ENCODE measurements at places on chromosomes 16 and 17.
A peak's percentile ranks its signal among the peaks of the same experiment; 100 is the strongest.

GRCh38 chr17:61048376-61049106 is 351.1 kb upstream of the TBX2 start:
- no peak for DNase-seq

DNA sequence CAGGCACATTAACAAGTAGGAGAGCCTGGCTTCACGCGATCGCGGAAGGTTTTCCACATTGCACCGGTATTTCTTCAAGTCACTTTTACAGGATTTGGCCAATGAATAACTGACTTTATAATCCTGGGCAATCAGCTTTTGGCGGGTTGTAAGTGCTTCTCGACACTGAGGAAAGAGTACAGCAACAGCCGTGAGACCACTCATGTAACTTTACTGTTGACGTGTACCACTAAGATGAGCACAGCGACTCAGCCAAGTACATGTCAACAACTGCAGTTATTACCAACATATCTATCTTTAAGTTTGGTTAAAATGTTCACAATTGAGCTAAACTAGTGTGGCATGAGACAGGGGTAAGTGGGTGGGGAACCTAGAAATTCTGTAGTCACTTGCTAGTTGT is 71.7 kb upstream of the CLEC18B start:
- DNase-seq: no peak

DNA sequence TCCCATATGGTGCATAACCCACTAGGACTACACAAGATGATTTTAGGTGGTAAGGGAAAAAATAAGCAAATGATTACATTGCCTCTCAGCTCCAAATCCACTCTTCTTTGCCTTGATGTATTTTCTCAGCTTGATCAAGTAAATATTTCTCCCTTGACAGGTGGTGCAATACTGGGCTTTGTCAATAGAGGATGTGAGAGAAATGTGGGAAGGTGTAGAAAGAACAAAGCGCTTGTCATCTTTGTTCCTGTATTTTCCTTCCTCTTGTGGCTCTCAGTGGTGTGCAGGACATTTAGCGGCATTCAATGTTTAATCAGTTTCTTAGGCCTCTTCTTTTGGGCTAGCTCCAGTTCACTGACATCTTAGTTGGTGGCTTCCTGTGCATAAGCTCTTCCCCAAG is 1165.8 kb upstream of the GOT2 start:
- no peak for DNase-seq

DNA sequence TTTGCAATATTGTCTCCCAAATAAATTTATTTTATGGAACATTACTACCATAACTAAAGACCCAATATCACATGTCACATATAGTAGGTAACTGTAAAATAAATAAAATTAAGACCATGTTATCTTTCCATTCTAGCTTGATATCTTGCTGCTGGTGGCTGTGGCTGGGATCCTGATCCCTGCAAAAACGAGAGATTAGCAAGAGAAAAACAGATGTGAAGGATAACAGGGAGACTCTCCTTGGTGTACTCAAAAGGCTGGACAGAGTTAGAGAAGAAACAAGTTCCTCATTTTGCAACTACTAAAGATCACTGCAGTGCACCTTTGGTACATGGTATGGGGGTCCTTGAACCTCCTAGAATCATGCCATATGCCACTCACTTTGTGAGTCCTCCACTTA is 49.7 kb downstream of the ARHGAP27 start:
- DNase-seq: no peak

- no peak for DNase-seq
These were observed 69.4 kb upstream of the NKD1 start for GRCh38 chr16:50478773-50479149.

DNA sequence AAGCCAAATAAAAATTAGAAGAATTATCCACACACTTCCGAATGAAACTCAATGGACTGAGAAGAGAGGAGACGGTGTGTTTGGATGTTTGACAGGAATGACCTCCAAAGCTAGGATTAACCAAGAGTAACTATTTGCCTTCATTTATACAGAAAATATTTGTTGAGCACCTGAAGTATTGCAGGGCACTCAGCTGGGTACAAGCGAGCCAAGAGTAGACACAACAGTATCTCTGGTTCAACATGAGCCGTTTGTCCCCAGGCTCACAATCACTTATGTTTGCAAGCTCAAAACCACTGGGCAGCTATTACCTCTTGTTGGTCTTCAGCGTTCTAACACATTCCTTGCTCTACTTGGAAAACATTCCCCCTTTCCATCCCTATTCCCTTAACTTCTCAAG is 38.8 kb downstream of the MAF start:
- DNase-seq: no peak

DNA sequence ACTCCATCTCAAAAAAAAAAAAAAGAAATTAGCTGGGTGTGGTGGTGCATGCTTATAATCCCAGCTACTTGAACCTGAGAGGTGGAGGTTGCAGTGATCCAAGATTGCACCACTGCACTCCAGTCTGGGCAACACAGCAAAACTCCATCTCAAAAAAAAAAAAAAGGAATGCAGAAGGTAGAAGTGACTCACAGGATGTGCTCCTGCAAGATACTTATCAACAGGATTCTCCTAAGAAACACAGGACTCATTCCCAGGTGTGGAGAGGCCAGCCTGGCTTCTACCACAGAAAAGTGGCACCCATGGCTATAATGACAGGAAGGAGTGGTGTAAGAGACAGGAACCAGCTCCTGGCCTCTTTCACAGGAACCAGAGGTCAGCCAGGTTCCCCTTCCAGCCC is 13.8 kb downstream of the ELMO3 start:
- DNase-seq: no peak

DNA sequence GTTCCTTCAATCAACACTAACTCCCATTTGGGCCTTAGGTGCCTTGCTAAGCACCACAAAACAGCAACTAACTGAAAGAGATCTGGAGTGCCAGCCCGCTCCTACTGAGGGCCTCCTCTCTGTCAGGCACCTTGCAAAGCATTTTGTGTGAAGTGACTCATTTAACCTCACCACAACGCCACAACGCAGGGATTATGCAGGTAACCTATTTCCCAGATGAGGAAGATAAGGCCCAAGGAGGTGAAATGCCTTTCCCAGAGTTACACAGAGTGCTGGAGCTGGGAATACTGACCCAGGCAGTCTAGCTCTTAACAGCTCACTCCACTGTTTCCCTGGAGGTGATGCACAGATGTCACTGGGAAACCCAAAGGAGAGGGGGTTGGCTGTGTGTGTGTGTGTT is 32.8 kb downstream of the DRC3 start:
- DNase-seq: no peak

- DNase-seq: no peak
These were observed 25.3 kb downstream of the CMIP start for GRCh38 chr16:81469710-81470535.

DNA sequence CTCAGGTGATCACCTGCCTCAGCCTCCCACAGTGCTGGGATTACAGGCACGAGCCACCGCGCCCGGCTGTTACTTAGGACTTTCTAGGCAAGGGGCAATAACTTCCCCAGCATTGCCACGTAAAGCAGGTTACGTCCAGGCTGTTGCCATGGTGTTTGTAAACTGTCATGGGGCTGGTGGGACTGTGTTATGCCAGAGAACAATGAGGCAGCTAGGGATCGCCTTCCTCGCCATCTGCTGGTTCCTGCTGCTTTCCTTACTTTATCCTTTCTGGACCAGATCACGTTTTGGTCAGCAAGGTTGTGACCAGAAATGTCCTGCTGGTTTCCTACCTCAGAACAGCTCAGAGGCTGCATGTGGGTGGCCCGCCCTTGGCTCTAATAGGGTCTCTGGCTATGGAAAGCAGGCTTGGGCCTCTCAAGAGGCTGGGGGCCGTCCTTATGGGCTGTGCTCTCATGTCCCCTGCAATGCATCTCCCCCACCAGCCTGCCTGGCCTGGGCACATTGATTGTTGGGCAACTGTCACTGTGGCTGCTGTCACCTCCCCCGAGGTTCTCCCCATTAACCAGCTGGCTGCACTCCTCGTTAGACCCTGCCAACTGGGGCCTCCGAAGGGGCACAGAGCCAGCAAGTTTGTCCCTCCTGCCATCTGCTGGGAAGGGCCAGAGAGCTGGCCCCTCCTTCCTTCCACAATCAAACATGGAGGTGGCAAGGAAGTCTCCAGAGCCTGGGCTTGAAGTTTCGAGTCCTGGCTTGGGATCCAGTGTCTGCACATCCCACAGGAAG is 28.2 kb upstream of the ZC3H18 start:
- DNase-seq: peak; percentile 53

- peak; percentile 86 for DNase-seq
These were observed 13.1 kb upstream of the DUSP14 start for GRCh38 chr17:37476431-37477120.

GRCh38 chr17:80832266-80832676 is 159.4 kb upstream of the CHMP6 start:
- DNase-seq: peak; percentile 13

GRCh38 chr16:9908613-9909012 is 273.6 kb downstream of the GRIN2A start:
- no peak for DNase-seq

DNA sequence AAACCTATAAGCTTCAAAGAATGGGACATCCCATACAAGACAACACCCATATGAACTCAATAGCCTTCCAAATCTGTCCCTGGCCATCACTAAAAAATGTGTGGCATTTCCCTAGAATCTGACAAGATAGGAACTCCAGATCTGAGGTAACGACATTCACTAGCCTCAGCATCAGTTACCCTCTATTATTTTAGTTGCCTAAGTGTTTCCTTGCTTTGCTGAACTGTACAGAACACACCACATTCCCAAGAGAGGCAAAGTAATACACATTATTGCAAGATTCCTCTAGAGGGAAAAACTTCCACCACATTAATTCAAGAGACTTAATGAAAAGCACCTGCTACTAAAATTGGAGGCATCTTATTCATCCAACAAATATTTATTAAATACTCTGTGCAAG is 5.0 kb downstream of the LSM12 start:
- no peak for DNase-seq

Measured in DMS 273 treated with DMSO at 0.1 percent for 48 hours (cell line).